ENCODE measurements at places on chromosomes 5 and 9.

DNA sequence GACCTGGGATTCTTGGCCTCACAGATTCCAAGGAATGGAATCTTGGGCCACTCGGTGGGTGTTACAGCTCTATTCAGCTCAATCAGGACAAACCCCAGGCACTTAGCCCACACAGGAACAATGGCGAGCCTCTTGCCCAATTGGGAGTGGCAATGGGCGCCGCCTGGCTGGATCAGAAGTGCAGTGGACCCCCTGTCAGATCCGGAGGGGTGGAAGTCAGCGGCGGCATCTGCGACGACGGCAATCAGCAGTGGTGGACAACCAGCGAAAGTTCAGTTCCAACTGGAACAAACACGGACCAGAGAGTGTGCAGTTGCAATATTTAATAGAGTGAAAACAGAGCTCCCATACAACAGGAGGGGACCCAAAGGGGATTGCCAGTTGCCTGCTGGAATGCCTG is 378.3 kb downstream of the CDH9 start:
- no peak for DNase-seq

DNA sequence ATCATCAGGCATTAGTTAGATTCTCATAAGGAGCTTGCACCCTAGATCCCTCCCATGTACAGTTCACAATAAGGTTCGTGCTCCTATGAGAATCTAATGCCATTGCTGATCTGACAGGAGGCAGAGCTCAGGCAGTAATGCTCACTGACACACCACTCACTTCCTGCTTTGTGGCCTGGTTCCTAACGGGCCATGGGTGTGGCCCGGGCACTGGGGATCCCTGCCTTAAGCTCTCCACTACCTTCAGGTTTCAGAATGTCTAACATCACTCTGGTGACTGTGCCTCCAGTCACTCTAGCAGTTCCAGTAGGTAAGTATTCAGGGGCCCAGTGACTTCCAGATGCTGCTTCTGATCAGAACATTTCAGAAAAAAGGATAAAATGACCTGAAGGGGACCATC is 152.4 kb downstream of the LRRC70 start:
- DNase-seq = no peak

GRCh38 chr9:127076860-127077643 is 45.4 kb downstream of the ANGPTL2 start:
- peak; percentile 7 for DNase-seq

DNA sequence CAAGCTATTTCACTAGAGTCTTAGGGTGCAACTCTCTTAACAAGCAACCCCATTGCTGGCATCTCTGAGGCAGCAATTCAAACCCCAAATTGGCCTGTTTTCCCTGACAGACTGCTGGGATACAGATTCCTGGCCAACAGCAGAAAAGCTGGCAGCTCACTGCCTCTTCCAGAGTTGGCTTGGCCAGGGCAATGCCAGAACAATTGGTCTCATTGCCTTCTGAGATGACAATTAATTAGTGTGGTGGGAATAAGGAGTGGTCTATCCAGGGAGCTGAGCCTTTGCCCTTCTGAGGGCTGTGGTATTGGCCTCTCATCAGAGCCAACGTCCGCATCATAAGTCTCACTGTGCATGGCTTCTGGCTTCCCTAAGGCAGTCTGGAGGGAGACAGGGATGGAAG is 183.2 kb downstream of the GNAQ start:
- DNase-seq = no peak

DNA sequence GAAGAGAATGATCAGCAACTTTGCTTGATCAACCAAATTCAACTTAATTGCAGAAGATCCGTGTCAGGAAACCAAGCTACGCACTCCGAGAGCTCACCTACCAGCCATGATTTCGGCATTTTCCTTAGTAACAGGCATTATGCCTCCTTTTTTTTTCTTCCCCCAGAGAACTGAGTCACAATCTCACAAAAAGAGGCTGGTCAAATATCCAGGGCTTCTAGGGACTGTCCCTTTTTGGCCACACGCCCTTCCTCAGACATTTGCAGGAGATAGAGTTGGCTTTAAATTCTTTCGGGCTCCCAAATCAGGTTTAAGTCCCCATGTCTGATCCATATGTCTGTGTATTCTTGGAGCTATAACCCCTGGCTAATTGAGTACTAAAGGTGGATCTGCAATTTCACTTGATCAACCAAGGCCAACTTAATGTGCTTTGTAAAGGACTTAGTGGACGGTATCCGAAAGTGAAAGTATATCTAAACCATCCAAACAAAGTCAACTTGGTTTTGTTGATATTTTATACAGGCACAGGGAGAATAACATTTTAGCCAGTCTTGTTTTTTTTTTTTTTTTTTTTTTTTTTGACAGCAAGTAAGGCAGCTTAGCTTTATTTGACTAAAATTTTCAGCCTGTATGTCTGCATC is 100.8 kb upstream of the TBCA start:
- no peak for DNase-seq

DNA sequence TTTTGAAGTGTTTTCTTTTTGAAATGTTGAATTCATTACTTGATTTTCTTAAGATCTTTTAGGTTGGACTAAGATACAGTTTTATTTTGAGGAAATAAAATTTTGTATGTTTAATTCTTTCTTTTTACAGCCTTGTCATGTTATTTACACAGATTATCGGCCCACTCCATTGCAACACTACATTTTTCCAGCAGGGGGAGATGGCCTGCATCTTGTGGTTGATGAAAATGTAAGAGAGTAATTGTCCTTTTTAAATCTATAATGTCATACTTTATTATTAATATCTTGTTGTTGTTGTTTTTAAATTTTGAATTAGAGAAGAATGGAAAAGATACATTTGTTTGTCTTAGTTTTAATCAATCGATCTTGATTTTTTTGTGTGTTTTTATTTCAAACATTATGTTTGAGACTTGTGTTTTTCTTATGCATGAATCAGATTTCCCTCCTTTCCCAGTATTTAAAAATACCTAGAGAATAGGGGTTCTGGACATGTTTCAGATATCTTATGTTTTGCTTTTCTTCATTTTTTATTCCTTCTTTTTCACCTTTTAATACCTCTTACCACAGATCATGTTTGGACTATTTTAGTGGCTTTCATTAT is 36.7 kb downstream of the MTREX start:
- DNase-seq = peak; percentile 18

DNA sequence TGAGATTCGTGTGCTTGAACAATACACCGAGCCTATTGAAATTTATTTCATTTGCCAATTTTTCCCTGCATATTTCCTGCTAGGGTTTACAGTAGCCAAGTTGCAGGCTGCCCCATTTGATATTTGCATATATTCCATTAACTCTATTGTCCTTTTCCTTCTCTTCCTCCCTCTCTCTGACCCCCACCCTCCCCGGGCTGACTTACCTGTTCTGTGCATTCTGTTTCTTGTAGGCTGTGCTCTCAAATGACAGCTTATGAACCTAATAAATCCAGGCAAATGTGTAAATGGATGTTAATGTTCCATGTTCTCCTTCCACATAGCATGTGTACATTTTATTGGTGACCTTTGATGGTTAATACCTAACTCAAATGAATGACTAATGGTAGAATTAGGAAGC is 1169.2 kb upstream of the WWC1 start:
- DNase-seq = no peak

DNA sequence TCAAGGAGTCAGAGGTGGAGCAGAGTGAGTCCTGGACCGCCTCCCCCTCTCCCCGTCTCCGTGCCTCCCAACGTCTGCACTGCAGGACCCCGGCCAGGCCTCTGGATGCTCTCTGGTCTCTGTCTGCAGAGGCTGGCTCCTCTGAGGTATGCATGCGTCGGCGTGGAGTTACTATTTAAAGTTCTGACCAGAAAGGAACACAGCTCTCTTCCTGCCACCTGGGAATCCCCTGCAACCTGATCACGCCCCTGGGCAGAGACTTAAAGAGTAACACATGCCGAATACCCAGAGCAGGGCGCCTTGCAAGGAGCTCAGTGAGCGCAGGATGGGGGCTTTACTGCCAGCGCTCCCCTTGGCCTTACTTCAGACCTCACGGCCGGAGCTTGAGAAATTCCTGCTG is 16.0 kb downstream of the ANXA6 start:
- DNase-seq = peak; percentile 49

DNA sequence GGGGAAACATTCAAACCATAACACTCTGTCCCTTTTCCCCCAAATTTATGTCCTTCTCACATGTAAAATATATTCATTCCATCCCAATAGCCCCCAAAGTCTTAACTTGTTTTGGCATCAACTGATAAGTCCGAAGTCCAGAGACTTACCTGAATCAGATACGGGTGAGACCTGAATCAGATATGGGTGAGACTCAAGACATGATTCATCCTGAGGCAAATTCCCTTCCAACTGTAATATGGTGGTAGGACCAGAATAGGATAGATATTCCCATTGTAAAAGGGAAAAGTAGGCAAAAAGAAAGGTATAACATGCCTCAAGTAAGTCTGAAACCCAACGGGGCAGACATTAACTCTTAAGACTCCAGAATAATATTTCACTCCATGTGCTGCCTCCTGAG is 115.6 kb upstream of the CKMT2 start:
- DNase-seq = no peak

GRCh38 chr5:117487556-117487955 is 912.9 kb upstream of the SEMA6A start:
- no peak for DNase-seq

GRCh38 chr9:82532504-82533180 is 530.3 kb downstream of the RASEF start:
- no peak for DNase-seq

DNA sequence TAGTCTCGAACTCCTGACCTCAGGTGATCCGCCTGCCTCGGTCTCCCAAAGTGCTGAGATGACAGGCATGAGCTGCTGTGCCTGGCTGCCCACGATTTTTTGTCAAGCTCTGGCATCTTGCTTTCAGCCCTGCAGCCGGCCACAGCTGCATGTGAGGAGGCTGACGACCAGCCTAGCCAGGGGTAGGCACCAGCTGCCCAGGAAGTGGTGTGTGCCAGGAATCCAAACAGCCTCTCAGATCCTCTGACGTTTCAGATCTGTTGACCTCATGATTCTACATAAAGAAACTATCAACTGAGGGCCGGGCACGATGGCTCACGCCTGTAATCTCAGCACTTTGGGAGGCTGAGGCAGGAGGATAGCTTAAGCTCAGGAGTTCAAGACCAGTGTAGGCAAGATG is 19.0 kb downstream of the DYNC2I2 start:
- no peak for DNase-seq

DNA sequence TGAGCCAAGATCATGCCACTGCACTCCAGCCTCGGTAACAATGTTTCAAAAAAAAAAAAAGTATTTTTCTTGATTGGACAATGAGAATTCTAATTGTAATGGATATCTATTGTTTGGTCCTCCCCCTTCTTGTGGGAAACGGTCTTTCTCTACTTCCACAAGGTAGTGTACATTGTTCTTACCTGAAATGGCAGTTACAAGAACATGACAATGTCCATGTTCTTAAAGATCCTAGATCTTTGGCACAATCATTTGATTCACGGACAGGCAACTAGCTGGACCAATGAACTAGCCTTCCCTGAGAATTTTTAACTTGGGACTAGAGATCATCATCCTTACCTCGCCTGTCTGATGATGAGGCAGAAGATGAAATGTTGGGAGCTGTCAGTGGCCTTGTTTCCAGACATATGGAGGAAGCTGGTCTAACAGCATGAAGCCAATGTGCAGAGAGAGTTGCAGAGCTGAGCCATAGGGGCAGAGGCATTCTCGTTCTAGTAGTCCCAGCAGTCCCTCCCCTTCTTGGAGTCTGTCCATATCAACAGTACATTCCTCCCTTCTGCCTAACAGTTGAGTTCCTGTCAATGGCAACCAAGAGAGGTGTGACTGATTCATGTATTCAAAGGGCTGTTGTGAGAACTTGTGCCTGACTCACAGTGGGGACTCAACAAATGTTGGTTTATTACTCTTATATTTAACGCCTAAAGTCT is 2.1 kb upstream of the MARCHF6 start:
- peak; percentile 29 for DNase-seq

DNA sequence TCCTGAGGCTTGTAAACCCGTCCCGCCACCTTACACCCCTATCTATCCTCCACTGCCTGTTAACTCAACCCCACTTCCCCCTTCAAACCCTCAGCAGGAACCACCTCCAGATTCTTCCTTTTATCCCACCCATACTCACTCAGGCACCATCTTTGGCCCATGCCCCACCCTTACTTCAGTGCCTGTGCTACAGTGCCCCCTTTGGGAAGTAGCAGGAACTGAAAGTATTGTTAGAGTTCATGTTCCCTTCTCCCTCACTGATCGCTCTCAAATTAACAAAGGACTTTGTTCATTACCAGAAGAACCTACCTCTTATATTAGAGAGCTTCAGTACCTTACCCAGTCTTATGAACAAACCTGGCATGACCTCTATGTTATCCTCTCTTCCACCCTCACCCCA is 92.2 kb upstream of the MOCS2 start:
- no peak for DNase-seq

DNA sequence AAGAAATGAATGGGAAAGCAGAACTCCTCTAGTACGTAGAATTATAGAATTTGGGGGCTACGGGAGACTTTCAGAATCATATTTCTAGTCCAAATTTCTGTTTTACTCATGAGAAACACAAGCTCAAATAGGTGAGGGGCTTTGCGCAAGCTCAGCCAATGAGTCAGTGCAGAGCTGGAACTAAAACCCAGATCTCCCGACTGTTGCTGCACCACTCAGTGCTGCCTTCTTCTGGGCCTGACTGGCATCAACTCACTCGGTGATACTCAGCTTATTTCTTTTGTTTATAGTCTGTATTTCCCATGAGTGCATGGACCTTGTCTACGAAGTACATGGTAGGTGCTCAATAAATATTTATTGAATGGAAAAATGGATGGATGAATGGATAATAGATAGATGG is 280.2 kb downstream of the CDK5RAP2 start:
- DNase-seq = no peak

DNA sequence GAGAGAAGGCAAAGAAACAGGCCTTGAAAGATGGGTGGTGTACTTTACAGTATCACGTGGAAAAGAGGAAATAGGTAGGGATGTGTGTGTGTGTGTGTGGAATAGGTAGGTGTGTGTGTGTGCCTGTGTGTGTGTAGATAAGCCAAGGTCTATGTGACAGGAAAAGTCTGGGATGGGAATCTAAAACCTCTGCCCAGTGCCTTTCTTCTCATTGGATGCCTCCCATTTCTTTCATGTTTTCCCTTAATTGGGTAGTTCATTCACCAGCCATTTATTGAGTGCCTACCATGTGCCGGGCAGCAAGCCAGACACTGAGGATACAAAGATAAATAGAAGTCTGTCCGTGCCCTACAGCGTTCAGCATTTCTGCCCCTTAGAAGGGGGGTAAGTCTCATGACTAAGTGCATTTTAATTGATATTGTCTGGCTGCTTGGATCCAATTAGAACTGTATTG is 1.0 kb downstream of the URM1 start:
- no peak for DNase-seq

DNA sequence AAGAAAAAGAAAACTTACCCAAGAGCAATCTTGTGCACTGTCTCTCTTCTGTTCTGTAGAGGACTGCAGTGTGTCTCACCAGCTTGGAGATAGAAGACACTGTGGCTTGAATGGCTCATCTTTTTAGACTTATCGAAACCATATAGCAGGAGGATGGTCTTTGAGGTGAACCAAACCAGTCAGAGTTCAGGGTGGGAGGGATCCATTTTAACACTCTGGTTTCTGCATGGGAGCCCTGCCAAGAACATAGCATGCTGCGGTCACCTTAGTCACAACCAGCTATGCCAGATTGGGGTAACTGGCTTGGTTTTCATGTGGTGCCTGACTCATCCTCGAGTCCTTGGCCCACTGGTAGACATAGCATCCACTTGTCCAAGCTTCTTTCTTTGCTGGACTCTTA is 135.1 kb downstream of the PAPPA start:
- no peak for DNase-seq

GRCh38 chr9:19028835-19029451 is 4.1 kb downstream of the SAXO1 start:
- peak; percentile 60 for DNase-seq

- DNase-seq = peak; percentile 24
These were observed 1264.5 kb upstream of the ACO1 start for GRCh38 chr9:31119890-31120454.

GRCh38 chr9:13444245-13445102 is 165.0 kb upstream of the MPDZ start:
- no peak for DNase-seq

All from ELF-1 (cell line).